Activated T-cell treated with anti-CD3 and anti-CD28 coated beads for 4 hours (primary cell): ENCODE measurements at places on chromosomes 6 and 20.
A peak's percentile ranks its signal among the peaks of the same experiment; 100 is the strongest.

- DNase-seq = no peak
These were observed 666.6 kb upstream of the SLC35B3 start for GRCh38 chr6:9101920-9102319.

GRCh38 chr6:161353208-161353613 lies 79.3 kb upstream of the AGPAT4 start:
- no peak for DNase-seq

- DNase-seq = no peak
These were observed 32.7 kb downstream of the CFAP61 start for GRCh38 chr20:20085071-20085470.

DNA sequence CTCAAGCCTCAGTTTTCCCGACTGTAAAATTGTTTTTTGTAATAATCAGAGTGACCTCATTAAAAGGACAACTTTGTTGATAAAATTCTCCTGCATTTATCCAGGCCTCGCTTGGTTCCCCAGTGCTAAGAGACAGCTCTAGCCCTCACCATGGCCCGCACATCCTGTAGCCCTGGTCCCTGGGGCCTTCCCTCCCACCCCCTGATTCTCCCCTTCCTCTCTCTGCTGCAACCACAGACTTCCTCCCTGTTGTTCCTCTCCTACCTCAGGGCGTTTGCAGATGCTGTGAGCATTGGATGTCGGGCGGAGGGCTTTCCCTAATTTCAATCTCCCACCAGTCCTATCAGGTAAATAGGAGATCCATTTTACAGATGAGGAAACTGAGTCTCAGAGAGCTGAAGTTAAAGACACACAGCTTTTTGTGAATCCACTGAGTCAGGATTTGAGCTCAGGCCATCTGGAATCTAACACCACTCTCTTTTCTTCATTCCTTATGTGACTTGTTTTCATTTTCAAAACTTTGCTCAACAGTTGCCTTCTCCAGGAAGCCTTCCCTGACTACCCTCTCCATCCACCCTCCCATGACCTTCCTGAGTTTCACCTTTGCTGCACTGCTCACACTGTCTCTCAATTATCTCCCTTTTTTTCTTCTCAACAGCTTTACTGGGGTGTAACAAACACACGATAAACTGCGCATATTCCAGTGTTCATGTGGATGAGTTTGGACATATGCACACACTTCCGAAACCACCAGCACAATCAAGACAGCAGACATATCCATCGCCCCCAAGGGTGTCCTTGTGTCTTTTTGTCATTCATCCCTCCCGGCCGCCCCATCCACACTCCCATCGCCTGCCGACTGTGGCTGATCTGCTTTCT lies 107.1 kb downstream of the CEBPB start:
- DNase-seq = no peak

- no peak for DNase-seq
These were observed 86.2 kb downstream of the RIPOR3 start for GRCh38 chr20:50605136-50605535.

DNA sequence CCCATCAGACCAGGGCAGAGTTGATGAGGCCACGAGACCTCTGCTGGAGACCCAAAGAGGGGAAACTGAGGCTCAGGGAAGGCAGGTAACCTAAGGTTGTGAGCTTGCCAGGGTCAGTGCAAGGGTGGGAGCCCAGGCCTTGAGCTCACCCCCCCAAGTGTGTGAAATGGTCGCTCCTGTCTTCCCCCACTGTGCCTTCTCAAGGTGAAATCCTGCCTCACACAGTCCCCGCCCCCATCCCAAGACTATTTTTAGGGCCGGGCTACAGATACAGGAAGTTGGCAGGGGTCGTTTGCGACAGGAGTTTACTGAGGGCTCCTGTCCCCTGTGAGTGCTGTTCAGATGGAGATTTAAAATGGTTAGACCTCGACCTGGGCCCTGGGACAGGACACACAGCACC lies 18.7 kb upstream of the GATA5 start:
- no peak for DNase-seq

- no peak for DNase-seq
These were observed 42.4 kb upstream of the ELOVL5 start for GRCh38 chr6:53391170-53391569.

DNA sequence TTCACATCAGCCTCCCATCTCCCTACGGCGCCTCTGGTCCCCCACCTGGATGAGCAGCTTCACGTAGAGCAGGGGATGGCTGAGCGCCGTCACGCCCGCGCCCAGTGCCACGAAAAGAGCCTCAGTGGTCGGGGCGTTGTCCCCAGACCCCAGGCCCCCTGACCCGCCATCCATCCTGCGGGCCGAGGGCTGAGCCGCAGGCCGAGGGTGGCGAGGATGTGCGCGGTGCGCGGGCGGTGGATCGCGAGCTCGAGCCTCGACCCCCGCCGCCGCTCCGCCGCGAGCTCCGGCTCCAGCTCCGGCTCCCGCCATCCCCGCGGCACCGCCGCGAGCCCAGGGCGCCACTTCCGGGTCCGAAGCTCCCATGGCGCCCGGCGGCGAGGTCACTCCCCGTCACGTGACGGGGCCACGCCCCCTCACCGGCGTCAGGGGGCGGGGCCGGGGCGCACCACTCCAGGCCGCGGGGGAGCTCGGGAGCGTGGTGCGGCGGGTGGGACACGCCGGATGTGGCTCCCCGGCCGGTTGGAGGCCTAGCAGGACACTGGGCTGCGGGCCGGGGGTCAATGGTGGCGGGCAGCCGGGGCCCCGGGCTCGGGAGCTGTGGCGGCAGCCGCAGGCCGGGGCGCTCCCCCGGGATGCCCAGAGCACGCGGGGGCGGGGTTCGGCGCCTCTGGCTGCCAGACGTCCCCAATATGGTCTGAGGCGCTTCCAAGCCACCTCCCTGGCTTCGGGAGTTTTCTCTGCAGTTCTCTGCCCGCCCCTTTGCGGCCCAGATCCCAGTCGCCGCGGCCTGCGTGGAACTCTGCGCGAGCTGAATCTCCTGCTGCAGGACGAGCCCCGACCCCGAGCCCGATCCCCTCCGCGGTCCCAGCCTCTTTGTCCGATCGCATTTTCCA lies at the start of gene MTCH1:
Gene MTCH1 (minus strand): TSS at position 389 of the 896 bp plus-strand sequence. CDS start 23 bp downstream, at position 366.
- DNase-seq = peak; percentile 79

DNA sequence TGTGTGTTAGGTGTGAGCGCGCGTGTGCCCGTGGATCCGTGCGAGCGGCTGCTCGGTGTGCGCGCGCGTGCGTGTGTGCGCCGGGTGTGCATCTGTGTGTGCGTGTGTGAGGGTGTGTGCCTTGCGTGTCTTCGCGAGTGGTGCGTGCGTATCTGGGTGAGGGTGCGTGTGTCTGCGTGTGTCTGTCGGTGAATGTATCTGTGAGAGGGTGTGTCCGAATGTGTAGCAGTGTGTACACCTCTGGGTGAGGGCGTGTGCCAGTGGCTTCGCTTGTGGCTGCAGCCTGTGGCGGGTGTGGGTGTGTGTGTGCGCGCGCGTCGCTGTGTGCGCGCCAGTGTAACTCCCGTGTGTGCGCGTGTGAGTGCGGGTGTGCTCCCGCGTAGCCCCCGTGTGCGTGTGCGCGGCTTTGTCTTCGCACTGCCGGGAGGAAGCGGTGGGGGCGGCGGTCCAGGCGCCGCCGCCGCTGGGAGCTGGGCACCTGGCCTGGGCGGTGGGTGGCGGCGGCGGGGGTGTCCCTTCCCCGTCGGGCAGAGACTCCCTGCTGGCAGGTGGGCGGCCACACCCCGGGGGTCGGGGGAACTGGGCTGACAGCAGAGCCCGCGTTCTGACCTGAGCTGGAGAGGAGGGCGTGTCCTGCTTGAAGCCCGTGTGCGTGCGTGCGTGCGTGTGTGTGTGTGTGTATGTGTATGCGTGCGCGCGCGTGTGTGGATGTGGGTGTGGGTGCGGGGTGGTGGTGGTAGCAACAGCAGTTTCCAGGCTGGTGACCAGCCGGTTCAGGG lies 61.3 kb upstream of the EPB41L1 start:
- DNase-seq = peak; percentile 18

- DNase-seq = no peak
These were observed 10.1 kb downstream of the IL17F start for GRCh38 chr6:52233975-52234823.

DNA sequence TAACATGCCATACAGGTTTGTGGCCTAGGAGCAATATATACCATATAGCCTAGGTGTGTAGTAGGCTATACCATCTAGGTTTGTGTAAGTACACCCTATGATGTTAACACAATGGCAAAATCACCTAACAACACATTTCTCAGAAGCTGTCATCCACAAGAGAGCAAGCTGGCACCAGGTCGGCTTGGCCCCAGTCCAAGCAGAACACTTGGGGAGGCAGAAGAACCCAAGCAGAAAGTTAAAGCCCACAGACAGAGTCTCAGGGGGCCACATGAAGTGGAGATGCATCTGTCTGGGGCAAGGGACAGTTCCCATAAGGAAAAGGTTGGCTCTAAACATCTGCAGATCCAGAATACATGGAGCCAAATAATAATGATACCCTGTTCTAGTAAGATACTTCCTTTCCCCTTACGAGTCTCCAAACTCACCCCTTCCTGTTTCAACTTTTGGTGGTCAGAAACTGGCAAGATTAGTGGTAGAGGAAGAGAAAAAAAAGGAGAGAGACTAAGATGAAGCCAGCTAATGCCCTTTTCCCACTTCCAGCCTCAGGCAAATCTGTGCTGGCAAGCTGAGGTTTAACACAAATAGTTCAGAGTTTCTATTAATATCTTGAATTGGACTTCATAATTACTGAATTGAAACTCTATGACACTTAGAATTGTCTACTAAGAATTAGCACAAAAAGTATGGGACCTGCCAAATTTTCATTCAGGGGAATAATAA lies 29.5 kb downstream of the TCF21 start:
- DNase-seq = no peak

DNA sequence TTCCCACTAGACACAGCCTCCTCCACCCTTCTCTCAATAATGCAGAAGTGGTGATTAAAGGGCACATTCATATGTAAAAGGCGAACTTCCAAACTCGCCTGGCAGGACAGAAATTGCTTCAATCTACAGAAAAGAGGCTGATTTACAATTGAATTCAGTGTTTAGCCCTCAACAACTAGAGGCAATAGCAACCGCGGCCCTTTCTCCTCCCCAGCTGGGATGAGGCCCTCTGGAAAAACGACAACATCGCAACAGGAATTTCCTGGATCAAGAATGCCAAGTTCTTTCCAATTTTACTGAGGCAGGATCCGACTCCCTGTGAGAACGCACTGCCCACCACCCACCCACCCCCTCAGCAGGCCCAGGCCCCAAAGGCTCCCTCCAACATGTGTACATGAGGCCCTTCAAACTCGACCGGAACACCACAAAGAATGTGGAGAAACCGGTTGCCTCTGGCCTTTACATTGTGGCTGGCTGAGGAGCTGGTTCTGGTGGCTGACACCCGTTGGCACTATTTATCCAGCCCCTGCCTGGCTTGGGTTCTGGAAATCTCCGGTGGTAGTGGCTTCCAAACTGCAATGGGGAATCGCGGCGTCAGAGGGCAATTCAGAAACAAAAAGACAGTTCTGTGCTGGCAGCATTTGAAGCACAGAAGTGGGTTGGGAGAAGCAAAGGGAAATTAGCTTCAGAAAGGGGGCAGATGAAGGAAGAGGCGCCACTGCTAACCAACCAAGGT lies 36.8 kb downstream of the ZMYND8 start:
- DNase-seq = no peak

GRCh38 chr20:50302341-50303057 lies 111.9 kb downstream of the CEBPB start:
- no peak for DNase-seq

DNA sequence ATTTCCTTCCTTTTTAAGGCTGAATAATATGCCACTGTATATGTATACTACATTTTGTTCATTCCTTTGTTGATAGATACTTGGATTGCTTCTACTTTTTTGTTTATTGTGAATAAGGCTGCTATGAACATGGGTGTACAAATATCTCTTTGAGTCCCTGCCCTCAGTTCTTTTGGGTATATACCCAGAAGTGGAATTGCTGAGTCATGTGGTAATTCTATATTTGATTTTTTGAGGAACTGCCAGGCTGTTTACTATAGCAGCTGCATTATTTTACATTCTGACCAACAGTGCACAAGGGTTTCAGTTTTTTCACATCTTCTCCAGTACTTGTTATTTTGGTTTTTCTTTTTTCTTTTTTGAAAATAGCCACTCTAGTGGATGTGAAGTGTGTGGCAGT lies 34.1 kb downstream of the CDS2 start:
- no peak for DNase-seq

DNA sequence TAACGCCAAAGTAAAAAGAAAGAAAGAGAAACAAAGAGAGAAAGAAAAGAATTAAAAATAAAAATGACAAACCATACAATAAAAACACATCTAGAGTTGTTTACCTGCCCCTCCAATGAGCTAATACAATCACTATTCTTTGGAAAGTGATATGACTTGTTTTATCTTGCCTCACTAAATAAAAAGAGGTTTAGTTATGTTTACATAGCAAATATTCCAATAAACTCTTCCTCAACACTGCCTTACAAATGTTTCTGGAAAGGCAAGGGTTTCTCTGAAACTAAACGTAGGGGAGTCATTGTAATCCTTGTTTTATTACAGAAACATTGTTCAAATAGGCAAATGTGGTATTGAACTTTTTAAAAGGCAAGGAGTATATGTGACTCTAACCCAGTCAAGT lies 396.2 kb downstream of the EPM2A start:
- no peak for DNase-seq

GRCh38 chr6:120966321-120966720 lies 368.0 kb downstream of the TBC1D32 start:
- DNase-seq = no peak

GRCh38 chr6:73348550-73349204 lies 5.4 kb downstream of the DPPA5 start:
- DNase-seq = no peak

- no peak for DNase-seq
These were observed 7.5 kb upstream of the GLP1R start for GRCh38 chr6:39041072-39041471.

GRCh38 chr6:127282184-127282583 lies 15.5 kb downstream of the RNF146 start:
- DNase-seq = no peak

- DNase-seq = no peak
These were observed 178.8 kb upstream of the PRDM1 start for GRCh38 chr6:105907301-105907700.

DNA sequence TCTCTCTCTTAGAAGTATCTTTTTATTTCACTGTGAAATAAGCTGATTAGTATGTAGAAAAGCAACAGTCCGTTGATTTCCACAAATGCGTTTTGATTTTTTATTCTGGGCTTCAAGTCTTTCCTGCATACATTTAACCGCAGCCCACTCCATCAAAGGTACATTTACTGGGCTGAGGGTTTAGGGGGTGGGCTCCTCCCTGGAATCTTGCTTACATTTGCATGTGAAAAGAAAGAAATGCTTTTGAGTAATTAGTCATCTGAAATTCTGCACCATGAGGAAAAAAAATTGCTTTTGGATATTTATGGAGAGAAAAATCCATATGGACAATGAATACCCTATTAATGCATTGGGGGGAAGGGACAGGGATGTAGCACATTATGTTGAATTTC lies 178.3 kb upstream of the MCHR2 start:
- no peak for DNase-seq

GRCh38 chr6:52598123-52598823 lies 21.4 kb upstream of the TRAM2 start:
- DNase-seq = no peak

DNA sequence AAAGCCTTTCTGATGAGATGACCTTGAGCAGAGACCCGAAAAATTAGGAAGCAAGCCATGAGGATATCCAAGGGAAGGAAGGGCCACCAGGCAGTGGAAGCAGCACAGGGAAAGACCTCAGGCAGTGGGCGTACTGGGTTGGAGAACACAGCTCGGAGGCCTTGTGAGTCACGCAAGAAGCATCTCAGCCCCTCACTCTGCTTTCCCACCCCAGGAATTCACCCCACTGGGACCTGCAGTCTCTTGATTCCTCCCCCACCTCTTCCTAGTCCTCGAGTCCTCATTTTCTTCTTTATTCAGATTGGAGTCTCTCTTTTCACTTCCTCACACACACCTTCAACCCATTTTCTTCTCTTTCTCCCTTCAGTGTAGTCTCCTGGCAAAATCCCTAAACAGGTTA lies 27.0 kb downstream of the RPRD1B start:
- no peak for DNase-seq
